ENCODE measurements at places on chromosomes 11 and 22. TPM values are rescaled to one million over a fixed set of nuclear protein-coding genes. Genes with fewer than 3 reads are reported as not detected.

The DEPDC7 gene
- total RNA-seq, result 0.81 TPM

The ARHGAP20 gene
- total RNA-seq, result 6.6 TPM

The VSIG2 gene
- total RNA-seq, result 40.1 TPM

The SCT gene
- not detected for total RNA-seq

The SELENOM gene
- 89.0 TPM for total RNA-seq

The SPATA19 gene
- total RNA-seq, result not detected

The ALG9 gene
- total RNA-seq, result 26.6 TPM

DNA sequence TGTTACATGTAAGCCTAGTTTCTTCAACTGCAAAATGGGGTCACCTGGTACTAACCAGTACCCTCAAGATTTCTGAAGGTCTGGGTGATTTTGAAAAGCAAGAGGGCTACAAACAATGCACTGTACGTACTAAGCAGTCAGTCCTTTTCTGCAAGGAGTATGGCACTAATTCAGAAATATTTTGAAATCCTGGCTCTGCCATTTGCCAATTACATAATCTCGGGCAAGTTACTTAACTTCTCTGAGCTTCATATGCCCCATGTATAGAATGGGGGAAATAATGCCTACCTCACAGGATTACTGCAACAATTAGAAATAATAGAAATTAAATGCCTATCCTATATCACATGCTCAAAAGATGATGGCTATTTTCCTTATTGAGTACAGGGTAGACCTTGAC lies 60.7 kb upstream of the CCDC89 start:
- DNase-seq, result no peak

DNA sequence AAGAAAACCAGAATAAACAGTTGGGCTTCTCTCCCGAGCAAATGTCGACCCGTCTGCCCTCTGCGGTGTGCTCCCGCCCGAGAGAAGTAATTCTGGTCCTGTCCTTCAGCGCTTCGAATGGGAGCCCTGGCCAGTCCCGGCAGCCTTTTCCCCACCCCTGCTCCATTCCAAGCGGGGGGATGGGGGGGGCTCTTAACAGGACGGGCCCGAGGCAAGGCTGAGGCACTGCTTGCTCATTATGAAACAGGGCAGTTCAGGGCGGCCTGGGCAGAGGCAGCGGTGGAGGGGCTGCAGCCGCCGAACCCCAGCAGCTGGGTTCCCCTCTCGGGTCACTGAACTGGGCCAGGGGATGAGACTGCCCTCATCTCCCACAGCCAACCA lies 9.1 kb downstream of the BACE1-AS start:
- peak; percentile 71 for DNase-seq

DNA sequence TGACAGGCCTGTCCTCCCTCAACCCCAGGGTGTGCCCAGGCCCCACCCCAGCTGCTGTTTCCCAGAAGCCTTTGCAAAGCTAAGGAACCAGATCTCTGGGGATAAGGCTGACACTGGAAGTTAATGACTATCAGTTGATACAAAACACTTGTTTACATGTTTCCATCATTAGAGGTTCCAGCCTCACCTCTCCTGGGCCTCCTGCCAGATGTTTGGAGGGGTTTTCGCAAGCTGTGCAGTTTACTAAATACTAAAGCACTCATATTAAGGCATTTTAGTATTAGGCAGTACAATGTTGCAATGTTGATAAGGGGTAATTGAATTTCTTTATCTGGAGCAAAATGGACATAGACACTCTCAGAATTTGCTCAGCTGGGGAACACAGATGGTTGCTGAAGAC lies 218.7 kb downstream of the INSC start:
- DNase-seq, result no peak

GRCh38 chr11:10418950-10419310 lies 36.1 kb upstream of the AMPD3 start:
- DNase-seq, result no peak

- DNase-seq, result no peak
These were observed 68.3 kb upstream of the SLC6A5 start for GRCh38 chr11:20530942-20531703.

DNA sequence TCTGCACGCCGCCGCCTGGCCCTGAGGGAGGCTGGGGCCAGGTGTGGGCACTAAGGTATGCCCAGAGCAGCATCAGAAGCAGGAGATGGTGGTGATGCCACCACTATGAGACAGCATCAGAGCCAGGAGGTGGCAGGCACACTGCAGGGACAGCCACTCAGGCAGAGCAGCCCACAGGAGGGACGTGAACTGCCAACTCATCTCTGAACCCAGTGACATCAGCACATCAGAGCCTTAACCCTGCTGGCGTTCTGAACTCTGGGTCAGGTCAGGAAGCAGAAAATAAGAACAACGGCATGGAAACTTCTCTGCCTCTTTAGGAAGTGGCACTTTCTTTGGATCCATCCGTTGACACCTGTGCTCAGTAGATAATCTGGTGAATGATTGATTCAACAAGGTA lies 14.7 kb upstream of the IFT27 start:
- no peak for DNase-seq

Measured in upper lobe of right lung (tissue), 1 donor.